ENCODE measurements at places on chromosomes 5 and 9.

- DNase-seq: no peak
Measured at GRCh38 chr5:125868036-125868435, 555.2 kb upstream of the GRAMD2B start.

DNA sequence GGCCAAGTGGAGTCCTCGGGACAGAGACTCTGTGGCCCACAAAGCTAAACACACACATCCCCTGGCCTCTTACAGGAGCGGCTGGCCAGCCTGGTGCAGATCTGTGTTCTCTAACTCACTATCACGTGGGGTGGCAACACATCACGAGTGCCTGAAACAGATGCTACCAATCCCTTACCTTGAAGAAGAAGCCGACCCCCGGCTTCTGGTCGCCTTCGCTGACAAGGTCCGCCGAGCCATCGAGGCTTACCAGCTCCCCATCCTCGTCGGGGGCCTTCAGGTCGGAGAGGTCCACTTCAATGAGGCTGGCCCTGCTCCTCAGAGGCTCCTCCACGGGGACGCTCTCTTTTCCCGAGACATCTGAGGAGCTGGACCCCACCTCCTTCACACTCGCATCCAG, 86.7 kb downstream of the CAMSAP1 start:
- no peak for DNase-seq

DNA sequence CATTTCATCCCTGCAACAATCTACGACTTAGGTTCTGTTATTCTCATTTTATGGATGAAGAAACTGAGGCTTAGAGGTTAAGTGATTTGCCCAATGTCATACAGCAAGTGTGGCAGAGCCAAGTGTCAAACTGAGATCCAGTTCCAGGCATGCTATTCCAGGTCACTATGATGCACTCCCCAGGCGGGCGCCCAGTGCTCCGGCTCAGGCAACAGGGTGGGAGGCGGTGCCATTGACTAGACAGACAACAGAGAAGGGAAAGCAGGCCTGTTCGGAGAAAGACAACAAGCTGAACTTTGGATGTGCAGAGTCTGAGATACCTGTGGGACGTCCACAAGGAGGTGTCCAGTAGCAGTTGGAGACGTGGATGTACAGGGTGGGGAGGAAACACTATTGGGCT, 10.8 kb upstream of the DDX41 start:
- no peak for DNase-seq

GRCh38 chr5:32100230-32100629, 73.9 kb downstream of the GOLPH3 start:
- no peak for DNase-seq

- DNase-seq: no peak
Measured at GRCh38 chr5:33049298-33049697, 338.2 kb downstream of the NPR3 start.

DNA sequence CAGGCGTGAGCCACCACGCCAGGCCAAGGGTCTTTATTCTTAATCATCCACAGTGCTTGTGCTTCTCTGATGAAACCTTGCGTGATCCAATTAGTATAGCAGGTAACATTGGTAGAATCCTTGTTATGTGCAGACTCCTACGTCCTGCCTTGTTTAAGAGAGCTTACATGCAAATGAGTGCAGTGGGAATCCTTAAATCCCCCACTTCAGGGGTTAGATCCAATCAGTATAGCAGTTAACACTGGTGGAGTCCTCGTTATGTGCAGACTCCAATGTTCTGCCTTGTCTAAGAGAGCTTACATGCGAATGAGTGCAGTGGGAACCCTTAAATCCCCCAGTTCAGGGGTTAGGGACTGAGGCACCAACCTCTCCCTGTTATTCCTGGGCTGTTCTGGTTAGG, 193.4 kb downstream of the SEMA6A start:
- no peak for DNase-seq

DNA sequence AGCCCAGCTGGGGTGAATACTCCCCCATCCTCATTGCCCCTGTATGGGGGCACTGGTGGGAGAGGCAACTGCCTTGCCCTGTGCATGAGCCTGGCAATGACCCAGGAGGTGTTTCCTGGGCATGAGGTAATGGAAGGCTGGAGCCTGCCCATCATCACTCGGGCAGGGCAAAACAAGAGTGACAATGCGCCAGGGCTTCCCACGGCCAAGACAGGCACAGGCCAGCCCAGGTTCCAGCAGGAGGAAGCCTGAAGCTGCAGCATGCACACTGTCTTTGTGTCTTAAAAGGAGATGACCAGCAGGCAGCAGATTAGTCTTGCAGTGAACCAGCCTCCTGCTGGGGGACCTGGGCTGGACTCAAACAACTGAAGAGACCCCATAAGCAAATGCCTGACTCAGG, 92.2 kb upstream of the SMIM23 start:
- DNase-seq: no peak

DNA sequence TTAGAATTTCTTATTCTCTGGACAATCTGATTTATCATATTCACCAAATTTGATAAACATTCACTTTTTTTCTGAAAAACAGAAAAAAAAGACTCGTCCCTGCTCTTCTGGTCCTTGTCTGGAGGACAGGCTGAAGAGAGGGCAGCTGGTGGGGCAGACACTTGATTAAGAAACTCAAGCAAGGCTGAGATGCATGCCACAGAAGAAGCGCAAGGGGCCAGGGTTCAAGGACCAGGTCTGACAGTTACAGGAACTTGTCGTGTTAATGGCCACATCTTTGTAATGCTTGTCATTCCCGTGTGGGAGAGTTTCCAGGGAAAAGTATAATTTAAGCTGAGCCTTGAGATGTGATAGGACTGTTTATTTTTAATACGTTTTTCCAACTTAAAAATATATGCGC, 40.6 kb upstream of the SHB start:
- DNase-seq: no peak

DNA sequence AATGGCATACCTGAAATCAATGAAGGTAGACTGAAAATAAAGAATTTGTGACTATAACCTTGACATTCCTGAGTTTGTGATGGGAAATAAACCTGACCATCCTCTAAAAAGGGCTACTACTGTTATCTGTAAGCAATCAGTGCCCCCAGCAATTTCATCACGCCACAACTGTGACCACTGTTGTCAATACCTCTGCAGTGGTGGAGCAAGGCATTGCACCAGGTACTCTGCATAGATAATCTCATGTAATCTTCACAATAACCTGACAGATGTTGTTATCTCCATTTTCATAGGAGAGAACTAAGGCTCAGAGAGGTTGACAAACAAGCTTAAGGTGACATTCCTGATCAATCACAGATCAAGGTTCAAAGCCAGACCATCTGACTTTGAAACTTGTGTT, 38.5 kb upstream of the FRRS1L start:
- DNase-seq: no peak

GRCh38 chr9:23764219-23764618, 61.8 kb downstream of the ELAVL2 start:
- DNase-seq: no peak

DNA sequence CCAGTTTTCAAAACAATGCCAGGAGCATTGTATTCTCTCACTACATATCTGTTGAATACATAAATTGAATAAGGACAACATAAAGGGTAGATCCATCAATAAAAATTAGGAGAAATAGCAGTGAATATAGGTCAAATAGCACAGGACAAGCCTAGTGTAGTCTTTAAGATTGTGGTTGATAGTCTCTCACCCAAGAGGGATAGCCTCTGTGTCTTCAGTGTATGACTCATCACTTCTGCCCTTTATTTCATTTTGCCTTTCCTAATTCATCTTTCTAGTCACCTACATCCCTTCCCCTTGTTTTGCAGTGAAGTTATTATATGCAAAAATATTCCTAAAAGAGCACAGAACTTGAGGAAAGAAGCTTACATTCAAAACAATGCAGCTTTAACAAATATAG, 335.0 kb upstream of the TUSC1 start:
- DNase-seq: no peak

- no peak for DNase-seq
Measured at GRCh38 chr5:169917500-169917899, 62.8 kb downstream of the INSYN2B start.

GRCh38 chr9:70117835-70118319, 74.2 kb downstream of the MAMDC2 start:
- DNase-seq: no peak

DNA sequence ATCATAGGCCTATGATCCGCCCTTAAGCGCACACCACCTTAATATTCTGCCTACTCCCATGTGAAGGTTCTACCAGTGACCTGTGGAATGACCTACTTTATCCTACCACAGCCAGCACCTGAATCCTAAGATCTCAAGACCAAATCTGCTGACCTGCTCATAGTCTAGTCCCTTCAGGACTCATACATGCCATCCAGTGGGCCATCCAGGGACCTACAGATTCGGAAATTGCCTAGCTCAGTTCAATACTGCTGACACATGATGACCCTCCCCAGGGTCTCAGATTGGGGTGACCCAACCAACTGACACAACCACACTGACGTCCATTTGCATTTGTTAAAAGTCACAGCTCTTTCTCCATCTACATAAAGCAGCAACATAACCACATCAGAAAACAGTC, 443.8 kb upstream of the ST8SIA4 start:
- no peak for DNase-seq

DNA sequence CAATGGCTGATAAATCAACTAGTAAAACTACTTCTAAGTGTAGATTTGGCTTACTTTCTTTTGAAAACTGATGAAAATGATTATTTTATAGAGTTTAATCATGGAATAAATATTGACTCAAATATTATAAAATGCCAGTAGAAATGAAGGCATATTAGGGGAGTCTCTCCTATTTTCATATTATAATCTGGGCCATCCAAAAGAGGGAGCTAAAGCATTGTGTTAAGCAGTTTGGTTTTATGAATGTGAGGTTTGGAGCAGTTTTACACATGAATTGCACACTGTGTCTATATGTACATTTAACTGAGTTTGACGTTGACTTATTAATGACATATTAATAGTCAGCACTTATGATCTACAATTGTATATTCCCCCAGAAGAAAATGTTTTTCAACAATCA, 17.4 kb downstream of the CDH9 start:
- no peak for DNase-seq

DNA sequence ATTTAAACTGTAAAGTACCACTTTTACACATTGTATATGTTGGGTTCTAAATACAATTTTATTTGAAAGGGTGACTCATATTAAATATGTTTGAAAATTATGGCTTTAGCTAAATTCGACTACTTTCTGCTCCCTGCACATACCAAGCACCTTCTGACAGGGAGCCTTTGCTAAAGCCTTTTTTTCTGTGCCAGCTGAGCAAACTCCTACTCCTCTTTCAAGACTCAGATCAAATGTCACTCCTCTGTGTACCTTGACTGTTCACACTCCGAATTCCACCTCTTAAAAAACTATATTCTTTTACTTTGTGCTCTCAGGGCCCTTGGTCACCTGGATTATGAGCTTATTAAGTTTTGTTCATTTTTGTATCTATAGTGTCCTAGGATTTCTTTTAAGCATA, 6.5 kb upstream of the OXCT1 start:
- DNase-seq: no peak

DNA sequence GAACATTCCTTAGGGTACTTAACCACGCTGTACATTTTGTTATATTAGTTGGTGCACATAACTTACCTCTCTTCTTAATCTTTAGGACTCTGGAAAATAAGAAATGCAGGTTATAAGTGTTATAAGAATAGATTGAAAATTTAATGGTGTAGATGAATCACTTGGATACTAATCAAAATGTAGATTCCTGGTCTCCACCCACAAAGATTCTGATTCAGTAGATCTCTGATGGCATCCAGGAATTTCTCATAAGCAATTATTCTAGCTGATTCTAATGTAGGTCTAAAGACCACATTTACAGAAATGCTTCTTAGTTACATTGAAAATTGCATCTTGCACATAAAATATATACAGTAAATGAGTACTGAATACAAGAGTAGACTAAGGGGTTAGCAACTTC, 38.9 kb upstream of the ASTN2 start:
- DNase-seq: no peak

GRCh38 chr5:112119508-112119907, 299.6 kb downstream of the EPB41L4A start:
- no peak for DNase-seq

DNA sequence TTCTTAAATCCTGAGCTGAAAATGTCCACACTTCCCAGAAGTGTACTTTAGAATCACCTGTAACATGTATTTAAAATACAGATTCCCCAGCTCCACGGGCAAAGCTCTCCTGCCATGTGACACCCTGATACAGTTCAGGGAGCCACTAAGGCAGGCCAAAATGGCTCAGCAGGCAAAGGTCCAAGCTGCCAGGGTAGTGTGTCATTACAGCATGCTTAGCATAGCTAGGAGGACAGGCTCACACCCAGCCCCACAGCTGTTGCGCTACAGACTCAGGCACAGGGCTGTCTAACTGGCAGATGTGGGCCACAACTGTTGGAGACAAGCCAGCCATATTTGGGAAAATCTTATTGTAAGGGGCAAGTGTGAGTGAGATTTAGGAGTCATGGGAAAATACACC, 73.0 kb downstream of the C9orf85 start:
- no peak for DNase-seq

GRCh38 chr9:3795556-3795955, 269.8 kb upstream of the RFX3 start:
- no peak for DNase-seq

DNA sequence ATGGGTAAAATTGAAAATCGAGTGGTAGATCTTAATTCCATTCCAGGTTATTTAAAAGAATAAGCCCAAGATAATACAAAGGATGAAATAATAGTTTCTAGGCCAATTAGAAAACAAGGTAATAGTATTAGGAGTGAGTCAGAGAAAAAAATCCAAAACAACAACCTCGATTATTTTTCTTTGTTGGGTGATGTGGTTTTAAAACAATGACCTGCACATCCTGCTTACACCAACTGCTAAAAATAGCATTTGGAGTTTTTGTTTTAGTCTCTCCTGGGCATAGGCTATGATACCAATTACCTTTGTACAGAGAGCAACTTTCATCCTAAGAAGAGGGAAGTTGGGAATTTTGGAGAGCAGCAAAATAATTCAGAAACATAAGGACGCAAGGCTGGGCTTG, 101.7 kb upstream of the MYO10 start:
- DNase-seq: no peak

DNA sequence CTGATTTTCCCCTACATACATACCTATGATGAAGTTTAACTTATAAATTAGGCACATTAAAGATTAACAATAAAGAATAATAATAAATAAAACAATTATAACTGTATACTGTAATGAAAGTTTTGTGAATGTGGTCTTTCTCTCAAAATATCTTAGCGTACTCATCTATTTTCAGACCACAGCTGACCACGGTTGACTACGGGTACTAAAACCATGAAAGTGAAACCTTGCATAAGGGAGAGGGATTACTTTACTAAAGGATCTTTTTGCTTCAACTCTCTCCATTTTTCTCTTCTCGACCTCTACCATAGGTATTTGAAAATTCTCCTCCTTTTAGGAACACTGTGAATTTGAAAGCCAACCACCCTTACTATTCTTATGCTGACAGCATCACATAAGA, 475.5 kb downstream of the CETN3 start:
- DNase-seq: no peak

DNA sequence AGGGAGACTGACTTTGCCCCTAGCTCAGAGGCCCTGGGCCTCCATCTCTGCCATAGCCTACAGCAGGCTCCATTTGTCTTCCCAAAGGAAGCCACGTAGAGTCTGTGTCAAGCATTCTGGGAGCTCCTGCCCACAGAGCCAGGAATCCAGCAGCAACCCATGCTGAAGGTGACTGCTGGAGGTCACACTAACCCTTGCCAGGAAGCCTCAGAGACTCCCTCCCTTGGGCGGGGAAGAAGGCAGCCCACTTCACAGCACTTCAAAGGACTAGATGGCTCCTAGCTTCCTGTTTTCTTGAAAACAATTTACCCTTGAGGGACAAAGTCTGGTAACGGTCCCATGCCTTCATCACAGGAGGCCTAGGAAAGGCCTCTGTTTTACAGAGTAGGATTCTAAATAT, 1.7 kb downstream of the CKMT2 start:
- DNase-seq: no peak

Measured in stimulated activated CD8-positive, alpha-beta memory T cell treated with anti-CD3 and anti-CD28 coated beads, Interleukin-4, amount 100 ng/mL, for 24 hours (primary cell).